ENCODE measurements at places on chromosomes 13 and 19.

DNA sequence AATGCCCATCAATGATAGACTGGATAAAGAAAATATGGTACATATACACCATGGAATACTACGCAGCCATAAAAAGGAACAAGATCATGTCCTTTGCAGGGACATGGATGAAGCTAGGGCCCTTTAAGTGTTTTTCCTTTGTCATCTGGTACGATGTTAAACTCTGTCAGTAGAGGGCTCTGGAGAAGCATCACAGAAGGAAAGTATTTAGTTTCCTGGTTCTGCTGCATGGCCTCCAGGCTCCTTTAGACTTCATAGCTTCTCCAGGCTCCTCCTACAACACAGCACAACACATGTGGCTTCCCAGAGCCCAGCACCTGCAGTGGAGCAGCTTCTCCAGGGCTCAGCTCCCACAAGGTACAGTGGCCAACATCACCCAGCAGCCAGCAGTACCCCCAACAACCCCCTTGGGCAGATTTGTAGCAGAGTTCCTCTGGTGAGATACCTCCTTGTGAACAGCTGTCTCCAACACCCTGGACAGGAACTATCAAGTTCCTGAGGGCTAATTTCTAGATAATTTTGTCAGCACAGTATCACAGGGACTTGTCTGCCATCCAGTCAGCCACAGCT is 63.4 kb downstream of the KCTD12 start:
- no peak for DNase-seq

DNA sequence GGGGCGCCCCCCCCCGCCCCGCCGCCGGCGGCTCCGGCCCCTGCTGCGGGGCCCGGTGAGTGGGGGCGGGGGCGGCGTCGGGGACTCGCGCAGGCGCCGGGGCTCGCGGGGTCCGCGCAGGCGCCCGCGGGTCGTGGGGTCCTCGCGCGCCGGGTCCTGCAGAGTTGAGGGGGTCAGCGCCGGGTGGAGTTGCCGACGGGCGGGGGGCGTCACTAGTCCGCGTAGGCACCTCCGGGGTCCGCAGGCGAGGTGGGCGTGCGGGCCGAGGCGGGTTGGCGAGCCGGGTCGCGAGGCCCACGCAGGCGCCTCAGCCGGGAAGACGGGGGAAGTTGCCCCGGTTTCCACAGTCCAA is 365 bp downstream of the PPP6R1 start:
- DNase-seq: no peak

- DNase-seq: peak; percentile 23
Measured at GRCh38 chr13:31455581-31455980, 255.8 kb downstream of the B3GLCT start.

- DNase-seq: no peak
Measured at GRCh38 chr19:23788411-23788810, 29.7 kb upstream of the ZNF681 start.

DNA sequence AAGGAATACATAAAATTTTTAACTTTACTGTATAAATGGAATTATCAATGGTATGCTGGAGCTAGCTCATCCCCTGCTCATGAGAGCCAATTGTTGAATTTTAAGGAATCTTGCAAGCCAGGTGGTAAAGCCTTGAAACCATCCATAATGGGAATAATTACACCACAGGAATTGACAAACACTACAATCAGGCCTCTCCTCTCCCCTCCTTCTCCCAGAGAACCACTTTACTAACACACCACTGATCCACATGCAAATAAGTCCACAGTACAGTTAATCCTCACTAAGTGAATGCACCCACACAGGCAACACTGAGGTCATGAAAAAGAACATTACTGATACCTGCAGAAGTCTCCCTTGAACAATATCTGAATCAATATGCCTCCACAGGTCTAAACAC is 140.5 kb downstream of the KLF12 start:
- no peak for DNase-seq

- no peak for DNase-seq
Measured at GRCh38 chr19:24081056-24081455, 5.9 kb upstream of the ZNF254 start.

DNA sequence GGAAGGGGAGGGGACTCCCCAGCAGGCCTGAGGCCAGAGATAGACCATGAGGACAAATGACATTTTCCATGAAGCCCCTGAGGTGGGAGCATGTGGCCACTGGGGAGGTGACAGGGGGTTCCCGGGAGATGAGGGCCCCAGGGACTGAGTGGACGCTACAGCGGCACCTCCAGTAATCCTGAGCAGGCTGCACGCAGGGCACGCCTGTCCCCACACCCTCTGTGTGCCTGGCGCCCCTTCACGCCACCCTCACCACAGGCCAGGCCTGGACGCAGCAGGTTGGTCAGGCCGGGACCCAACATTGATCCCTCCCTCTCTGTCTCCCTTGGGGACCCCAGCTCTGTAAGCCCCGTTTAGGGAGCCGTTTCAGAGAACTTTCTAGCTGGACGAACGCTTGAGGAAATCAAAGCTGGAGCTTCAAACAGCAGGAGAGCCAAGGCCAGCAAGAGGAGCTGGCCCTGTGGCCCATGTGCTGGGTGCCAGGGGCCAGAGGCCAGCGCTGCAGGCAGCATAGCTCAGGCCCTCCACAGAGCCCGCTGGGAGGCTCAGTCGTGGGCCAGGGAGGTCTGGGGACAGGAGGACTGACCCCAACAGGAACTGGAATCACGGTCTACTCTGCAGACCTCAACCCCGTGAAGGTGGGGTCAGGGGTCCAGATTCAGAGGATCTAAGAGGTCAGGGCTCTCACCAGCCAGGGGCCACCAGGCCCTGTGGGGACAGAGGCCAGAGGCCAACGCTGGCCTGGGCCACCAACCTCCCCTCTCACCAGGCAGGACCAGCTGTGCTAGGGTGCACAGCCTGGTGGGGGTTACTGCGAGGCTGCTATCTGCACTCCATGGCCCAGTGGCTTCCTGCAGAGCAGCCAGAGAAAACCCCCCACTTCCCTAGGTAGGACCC is 14.6 kb downstream of the LSM4 start:
- no peak for DNase-seq

DNA sequence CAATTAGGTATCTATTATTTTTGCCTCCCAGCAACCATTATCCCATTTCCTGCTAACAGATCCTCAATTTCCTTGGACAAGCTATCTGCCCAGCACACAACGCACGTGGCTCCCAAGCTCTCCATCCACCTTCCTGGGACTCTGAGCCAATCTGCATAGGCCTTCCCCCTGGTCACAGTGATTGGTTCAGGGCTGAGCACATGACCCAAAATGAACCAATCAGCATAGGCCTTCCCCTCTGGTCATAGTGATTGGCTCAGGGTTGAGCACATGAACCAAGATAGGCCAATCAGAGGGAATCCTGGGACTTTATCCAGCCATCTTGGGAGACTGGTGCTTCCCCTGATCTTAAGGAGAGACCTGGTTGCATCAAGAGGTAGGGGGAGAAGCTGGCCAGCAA is 5.8 kb downstream of the CPAMD8 start:
- DNase-seq: peak; percentile 21

- no peak for DNase-seq
Measured at GRCh38 chr19:44957526-44957925, 2.3 kb downstream of the CLPTM1 start.

GRCh38 chr13:40520916-40521315 is 145.5 kb downstream of the FOXO1 start:
- no peak for DNase-seq

GRCh38 chr13:113943821-113944565 is 29.9 kb downstream of the C13orf46 start:
- no peak for DNase-seq

DNA sequence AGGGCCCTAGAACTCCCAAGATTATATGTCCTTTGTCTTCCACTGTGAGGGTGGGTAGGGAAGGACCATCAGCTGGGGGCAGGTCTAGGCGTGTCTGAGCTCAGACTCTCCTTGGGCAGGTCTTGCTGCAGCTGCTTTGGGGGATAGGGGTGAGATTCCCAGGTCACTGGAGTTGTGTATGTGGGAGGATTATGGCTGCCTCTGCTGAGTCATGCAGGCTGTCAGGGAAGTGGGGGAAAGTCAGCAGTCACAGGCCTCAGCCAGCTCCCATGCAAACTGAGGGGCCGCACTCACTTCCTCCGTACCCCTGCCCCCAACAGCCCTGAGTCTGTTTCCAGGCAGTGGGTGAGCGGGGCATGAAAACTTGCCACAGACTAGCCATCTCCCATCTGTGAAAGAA is 600.8 kb downstream of the DIAPH3 start:
- DNase-seq: no peak

DNA sequence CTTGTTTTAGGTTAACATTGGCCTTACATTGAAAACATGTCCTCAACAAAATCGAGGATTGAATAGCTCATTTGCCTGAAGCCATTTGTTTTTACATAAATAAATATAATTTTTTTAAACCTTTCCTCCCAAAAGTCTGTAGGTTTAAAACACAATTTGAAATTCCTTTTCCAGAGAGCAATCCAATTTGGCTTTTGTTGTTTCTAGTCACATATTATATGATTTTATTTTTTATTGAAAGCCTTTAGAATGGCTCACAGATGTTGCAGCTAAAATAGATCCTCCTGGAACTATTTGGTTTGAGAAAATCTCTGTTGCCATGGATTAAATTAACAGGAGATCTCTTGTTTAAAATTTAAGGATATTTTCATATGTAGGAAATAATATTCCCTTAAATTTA is 512.6 kb downstream of the KLF5 start:
- no peak for DNase-seq

DNA sequence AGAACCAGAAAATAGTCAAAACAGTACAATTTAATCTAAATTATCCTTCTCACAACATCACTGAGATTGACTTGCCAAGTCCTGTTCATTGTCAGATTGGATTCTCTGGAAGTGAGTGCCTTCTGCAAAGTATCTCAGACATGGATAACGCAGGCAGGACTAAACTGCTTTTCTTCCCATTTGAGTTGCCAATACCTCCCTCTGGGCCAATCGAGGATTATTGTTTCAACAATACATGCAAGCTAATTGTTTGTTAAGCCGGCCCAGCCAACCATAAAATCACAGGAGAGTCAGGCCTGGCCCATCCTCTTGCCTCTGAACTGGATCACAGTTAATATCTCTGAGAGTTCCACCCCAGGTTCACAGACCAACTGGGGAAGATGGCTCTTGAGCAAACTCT is 240.0 kb downstream of the ENOX1 start:
- peak; percentile 33 for DNase-seq

GRCh38 chr19:447816-448560 is 12.8 kb downstream of the SHC2 start:
- DNase-seq: no peak

GRCh38 chr13:112072534-112073244 is 5.7 kb downstream of the SOX1 start:
- DNase-seq: peak; percentile 88

GRCh38 chr13:112127564-112128330 is 60.8 kb downstream of the SOX1 start:
- DNase-seq: no peak

DNA sequence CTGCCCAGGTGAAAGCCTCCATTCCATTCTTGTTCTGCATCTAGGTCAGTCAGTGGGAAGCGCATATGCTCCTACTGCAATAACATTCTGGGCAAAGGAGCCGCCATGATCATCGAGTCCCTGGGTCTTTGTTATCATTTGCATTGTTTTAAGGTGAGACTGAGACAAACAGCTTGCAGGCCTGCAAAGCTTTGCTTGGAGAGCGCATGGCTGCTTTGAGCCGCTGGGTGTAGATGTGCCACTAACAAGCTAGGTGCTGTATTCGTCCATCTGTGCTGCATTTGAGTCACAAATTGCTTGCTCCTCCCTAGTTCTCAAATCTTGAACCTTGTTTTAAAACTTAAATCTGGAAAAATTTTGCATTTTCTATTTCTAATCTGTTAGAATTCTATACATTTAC is 219.1 kb downstream of the LMO7 start:
- no peak for DNase-seq

DNA sequence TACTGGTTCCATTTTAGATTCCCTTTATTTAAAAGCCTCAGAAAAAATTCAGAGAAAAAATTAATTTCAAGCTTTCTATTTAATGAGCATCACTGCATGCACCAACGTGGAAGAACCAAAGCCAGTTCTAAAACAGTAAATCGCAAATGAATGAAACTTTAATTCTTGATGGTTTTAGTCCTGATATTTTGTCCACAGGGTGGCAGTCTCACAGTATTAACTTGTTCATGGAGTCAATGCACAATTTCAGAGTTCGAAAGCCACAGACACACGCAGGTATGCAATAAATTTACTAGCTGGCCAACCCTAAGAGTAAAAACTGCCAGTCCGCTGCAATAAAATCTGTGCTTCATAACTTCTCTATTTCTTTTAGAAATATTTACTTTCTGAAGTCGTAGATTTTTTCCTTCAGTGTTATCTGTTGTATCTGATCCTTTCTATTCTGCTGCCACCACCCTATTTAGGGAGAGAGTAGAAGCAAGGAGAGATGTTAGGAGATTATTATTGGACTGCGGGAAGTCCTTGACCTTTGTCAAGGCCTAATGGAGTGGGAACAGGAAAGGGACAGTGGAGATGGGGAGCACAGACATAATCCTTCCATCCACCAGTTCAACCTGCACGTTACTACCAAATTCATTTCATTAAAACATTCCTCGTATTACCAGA is 7.0 kb upstream of the WBP4 start:
- DNase-seq: peak; percentile 64

- no peak for DNase-seq
Measured at GRCh38 chr13:30396434-30397075, 25.7 kb upstream of the UBE2L5 start.

DNA sequence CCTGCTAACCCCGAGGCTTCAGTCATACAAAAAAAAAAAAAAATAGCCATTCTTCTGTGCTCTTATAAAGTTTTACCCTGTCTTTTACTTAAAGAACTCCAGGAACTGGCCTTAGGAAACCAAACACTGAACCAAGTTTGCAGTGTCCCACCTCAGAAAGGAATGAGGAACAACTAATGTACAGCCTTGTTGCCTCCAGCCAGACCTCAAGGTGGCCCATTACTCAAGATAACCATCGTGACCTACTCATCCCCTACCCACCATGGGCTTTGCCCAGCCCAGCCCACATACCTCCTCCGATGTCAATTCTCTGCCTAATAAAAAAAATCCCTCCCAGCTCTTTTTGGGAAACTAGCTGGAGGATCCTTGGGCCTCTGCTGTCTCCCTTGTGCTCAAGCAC is 133.2 kb downstream of the STARD13 start:
- no peak for DNase-seq

DNA sequence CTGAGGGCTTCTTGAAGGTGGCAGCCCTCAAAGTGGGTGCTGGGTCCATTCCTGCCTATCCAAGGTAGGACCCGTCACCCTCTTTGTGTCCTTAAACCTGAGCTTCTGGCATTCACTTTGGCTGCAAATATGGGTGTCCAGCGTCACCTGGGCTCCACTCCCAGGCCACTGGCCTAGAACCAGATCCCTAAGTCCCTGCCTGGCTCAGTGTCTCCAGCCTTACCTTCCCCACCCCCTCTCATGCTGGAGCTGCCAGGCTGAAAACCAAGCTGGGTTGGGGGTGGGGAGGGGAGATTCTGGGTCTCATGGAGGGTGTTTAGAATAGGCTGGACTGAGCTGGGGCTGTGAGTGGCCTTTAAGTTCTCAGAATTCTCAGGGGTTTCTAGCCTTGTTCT is 12.4 kb downstream of the PDE4A start:
- no peak for DNase-seq

GRCh38 chr13:99299920-99300341 is 7.3 kb downstream of the GPR183 start:
- DNase-seq: no peak

All from eye (tissue), 1 donor.